ENCODE measurements at places on chromosomes 4 and X.

DNA sequence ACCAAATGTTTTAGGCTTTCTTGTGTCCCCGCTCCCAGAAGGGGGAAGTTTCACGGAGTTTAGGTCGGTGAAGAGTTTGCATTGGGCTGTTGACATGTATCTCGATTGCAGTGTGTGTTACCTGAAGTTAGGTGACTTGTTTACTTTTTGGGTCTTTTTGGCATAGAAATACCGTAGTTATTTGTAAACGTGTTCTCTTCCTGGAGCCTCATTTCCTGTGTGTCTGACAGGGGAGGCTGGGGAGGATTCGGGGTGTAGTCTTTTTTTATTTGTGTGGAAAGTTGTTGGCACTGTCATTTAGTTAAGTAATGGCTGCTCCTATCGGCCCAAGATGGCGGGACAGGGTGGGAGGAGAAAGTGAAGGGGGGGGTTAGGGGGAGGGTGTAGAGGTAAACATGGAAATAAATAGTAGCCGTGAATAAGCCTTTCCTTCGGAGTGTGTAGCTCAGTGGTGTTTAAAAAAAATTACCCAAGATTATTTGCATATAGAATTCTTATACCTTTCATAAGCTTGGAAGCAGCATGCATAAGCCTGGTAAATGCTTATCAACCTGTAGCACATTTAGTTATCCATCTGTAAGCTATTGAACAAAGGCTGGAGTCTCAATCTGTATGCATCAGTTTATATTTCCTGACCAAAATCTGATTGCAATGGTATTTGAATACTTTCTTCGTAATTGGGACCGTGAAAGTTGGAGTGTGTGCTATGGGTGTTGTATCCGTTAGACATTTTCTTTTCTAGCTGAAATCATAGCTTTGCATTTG is 1.6 kb downstream of the KDM6A start:
- DNase-seq: no peak

- no peak for DNase-seq
These were observed 120.8 kb downstream of the SH2D1A start for GRCh38 chrX:124467202-124467601.

DNA sequence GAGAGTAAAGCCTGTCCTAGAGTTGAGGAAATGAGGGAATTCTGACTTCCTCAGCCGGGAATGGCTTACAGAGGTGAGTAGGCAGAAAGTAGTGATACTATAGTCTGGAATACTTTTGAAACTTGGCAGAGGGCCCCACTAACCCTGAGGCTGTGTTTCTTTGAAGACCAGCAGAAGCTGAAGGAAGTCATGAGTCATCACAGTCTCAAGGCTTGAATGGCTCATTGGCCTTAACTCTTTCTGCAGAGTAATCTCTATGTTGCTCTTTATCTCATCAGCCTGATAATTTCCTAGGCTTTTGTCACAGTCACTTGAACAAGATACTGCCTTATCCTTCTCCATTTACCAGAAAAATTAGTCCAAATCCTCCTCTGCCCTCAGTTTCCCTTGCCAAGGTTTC is 80.8 kb downstream of the ANKRD50 start:
- no peak for DNase-seq

DNA sequence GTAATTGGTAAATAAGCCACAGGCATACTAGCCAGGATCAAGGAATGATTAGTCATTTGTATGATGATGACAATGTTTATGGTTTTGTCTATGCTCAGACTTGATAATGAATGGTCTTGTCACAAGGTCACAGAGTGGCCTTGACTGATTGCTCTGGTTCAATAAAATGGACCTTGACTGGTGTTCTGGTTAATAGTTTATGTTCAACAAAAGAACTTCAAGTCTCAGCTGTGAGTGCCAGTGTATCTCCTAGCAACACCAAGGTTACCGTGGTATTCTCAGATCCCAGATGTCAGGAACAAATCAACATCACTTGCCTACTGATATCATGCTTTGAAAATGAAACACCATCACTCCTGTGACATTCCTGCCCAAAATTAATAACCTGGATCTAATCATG is 16.3 kb upstream of the LRAT start:
- no peak for DNase-seq

- no peak for DNase-seq
These were observed 41.2 kb downstream of the DCLK2 start for GRCh38 chr4:150119492-150119891.

GRCh38 chr4:72496119-72496518 is 72.9 kb downstream of the ADAMTS3 start:
- no peak for DNase-seq

GRCh38 chrX:47198687-47199080 is 5.1 kb downstream of the UBA1 start:
- DNase-seq: no peak

GRCh38 chrX:108945883-108946523 is 209.6 kb upstream of the IRS4 start:
- DNase-seq: no peak

DNA sequence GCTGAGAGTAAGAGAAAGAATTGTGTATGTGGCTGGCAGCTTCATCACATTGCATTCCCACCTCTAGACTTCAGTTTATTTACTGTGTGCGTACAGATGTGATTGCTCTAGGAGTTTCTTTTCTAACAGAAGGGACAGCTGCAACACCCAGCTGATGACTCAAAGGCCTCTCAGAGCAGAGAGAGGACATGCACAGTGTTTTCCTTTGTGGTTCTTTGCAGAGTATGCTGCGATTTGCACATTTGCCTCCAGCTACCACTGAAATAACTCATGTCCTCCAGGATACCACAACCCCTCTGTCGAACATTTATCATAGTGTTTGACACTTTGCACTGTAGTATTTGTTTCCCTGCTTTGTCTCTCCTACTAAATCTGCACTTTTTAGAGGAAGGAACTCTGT is 294.1 kb downstream of the STIM2 start:
- no peak for DNase-seq

DNA sequence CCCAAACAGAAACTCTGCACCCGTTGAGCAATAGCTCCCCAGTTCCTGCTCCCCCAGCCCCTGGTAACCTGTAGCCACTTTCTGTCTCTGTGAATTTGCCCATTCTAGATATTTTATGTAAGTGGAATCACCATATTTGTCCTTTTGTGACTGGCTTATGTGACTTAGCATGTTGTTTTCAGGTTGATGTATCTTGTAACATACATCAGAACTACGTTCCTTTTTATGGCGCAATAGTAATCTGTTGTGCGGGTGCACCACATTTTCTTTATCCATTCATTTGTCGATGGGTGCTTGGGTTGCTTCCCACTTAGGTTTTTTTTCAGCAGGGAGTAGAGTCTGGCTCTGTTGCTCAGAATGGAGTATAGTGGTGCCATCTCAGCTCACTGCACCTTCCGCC is 6.6 kb upstream of the PDZD4 start:
- no peak for DNase-seq

DNA sequence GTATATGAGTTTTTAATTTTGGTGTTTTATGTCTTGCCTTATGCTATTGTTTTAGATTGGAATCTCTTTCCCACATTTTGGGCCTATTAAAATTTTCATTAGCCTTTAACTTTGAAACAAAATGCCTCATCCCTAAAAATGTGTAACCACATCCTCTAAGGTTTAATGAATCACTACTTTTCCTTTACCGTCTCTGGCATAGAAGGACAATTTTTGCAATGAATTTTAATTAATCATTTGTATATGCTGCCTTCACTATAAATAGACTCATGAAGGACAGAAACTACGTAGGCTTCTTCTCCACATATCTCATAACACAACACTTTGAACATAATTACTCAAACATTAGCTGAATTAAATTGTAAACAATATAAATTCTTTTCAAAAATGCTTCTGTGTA is 421.5 kb downstream of the NLGN4X start:
- no peak for DNase-seq

DNA sequence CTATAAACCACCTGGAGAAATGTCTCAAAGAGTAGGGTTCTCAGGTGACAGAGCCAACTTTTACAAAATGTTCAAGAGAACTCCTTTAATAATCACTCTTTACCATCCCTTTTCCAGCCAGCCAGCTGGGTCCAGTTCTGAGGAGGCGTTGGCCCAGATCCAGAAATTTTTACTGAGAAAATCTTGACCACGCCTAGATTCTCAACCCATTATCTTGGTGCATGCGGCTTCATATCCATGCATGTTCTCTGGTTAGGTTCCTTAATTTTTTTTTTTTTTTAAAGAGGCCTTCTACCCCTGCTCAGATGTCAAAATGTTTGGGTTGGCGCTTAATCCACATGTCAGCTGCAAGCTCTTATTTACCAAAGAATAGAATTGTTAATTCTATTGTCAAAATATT is 12.0 kb upstream of the MAP7D2 start:
- no peak for DNase-seq
